IPS DF 6.9 (cell line): ENCODE measurements at places on chromosomes 12 and 14.
A peak's percentile ranks its signal among the peaks of the same experiment; 100 is the strongest.

DNA sequence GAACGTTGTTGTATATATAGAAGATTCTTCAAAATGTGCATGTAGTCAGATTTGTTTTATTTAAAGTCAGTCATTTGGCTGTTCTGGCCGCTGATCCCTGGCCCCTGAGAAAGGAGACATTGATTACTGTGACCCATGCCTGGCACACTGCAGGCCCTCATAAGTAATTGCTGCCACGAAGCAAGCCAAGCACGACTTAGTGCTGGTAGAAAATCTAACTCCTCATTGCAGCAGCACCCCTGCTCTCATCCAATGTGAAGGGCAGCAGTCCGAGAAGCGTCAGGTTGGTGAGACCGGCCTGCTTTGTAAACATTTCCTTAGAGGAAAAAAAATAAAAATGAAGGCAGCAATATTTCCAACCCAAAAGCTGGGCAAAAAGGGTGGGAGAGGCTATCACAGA, 22.8 kb upstream of the TMTC2 start:
- no peak for DNase-seq

- DNase-seq = no peak
These were observed 78.7 kb upstream of the PSMC1 start for GRCh38 chr14:90177539-90178189.

DNA sequence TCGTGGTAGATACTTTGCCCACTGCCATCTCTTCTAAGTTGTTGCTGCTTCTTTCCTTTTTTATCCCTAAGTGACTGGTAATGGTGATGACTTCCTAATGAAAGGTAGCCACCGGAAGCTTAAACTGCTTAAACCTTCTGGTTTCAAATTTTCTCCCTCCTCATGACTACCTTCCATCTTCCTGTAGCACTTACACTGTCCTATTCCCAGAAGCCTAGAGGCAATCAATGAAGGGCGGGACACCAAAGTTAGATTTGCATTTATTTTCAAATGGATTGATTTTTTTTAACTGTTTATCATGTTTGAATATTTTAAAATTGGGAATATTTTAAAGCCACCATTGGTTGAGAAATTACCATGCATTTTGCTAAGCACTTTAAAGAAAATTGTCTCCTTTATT, 64.7 kb downstream of the MSRB3 start:
- DNase-seq = no peak

DNA sequence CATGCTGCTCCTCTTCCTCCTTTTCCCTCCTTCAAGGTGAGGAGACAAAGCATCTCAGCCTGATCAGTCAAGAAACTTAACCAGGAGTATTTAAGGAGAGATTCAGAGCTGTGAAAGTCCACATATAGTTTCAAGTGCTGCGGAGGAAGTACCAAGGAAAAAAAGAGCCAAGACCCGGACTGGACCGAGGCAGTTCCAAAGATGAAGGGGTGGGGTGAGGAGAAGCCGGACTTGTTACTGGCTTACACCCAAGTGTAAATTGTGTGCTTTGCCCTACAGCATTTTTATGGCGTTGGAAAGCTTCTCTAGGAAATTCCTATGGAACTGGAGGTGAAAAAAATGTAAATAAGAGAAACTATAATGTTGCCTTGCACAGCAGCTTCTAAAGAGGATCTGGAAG, 263.1 kb downstream of the GRIN2B start:
- DNase-seq = no peak

DNA sequence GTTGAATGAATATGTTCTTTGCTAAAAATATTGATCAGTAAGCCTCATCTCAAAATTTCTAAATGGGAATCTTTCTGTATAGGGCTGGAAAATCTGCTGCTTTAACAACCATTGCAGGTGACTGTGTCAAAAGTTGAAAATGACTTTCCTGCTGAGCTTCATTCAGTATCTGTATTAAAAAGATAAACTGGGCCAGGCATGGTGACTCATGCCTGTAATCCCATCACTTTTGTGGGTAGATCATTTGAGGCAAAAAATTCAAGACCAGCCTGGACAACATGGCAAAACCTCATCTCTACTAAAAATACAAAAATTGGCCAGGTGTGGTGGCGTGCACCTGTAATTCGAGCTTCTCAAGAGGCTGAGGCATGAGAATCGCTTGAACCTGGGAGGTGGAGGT, 213.7 kb upstream of the SYT10 start:
- no peak for DNase-seq

DNA sequence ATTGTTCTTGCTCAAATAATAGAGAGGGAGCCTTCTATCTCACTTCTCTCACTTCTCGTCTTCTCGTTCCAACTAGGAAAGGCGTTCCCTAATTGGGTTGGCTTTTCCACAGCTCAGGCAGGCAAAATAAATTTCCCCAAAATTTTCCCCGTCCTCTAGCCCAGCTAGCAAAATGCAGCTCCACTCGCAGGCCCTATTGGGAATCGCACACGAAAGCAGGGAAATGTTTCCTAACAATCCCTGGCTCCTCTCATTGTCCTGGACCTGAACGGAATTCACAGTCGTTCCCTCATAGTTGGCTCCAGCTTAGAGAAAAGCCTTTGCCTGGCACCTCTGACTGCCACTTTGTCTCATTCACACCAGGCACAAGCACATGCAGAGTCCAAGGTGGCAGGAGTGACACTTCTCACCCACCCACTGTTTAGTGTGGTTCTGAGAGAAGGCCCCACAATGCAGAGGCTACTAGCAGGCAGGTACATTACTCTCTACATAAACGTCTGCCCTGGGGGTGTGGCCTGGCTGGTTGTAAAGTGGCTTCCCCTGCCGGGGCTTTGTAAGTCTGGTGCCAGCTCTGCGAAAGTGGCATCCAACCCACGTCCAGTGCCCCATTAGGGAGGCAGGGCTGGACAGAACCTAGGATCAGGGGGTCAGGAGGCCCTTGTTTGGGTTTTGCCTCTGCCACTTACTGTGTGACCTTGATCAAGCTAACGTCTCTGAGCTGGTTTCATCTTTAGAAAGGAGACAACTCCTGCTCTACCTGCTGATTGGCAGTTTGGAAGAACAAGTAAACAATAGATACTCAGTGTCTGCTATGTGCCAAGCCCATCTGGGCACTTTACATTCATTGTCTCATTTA, 4.2 kb downstream of the SERPINA10 start:
- no peak for DNase-seq

- peak; percentile 97 for DNase-seq
These were observed 14.4 kb upstream of the MLXIP start for GRCh38 chr12:122064025-122064777.

DNA sequence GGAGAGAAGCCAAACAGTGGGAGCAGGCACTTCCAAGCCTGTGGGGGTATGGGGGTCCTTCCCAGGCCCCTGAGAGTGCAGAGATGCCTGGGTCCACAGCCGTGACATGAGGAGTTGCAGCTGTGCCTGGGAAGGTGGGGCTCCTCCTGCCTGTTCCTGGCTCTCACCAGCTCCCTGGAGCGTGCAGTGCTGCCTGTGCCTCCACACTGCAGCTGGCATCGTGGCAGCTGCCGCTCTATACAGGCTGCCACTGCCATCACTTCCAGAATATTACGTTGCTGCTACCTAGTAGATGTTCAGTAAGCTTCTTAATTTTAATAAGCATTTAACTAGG, 223.7 kb downstream of the KCNC2 start:
- no peak for DNase-seq

- DNase-seq = no peak
These were observed 326.4 kb upstream of the SFSWAP start for GRCh38 chr12:131384544-131384855.

- no peak for DNase-seq
These were observed 111.0 kb downstream of the SLC8A3 start for GRCh38 chr14:70077720-70078119.

GRCh38 chr14:77123381-77124325, 17.9 kb downstream of the ZDHHC22 start:
- DNase-seq = no peak

DNA sequence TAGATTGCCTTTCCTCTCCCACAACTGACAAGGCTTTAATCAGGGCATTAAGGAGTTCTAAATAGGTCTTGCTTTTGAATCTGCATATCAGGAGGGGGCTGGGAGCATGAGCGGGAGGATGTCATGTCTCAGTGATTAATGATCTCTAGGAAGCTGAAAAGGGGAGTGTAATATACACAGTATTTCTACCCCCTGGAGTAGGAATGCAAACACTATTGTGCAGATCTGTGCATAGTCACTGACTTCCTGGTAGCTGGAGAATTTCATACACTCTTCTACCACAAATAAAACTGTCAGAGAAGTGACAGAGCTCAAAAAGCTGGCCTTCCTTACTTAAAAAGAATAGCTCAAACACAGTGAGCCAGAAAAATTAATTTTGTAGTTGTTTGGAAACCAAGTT, 65.8 kb downstream of the RIC8B start:
- DNase-seq = no peak

- DNase-seq = no peak
These were observed 4.4 kb downstream of the ORMDL2 start for GRCh38 chr12:55822228-55822627.

DNA sequence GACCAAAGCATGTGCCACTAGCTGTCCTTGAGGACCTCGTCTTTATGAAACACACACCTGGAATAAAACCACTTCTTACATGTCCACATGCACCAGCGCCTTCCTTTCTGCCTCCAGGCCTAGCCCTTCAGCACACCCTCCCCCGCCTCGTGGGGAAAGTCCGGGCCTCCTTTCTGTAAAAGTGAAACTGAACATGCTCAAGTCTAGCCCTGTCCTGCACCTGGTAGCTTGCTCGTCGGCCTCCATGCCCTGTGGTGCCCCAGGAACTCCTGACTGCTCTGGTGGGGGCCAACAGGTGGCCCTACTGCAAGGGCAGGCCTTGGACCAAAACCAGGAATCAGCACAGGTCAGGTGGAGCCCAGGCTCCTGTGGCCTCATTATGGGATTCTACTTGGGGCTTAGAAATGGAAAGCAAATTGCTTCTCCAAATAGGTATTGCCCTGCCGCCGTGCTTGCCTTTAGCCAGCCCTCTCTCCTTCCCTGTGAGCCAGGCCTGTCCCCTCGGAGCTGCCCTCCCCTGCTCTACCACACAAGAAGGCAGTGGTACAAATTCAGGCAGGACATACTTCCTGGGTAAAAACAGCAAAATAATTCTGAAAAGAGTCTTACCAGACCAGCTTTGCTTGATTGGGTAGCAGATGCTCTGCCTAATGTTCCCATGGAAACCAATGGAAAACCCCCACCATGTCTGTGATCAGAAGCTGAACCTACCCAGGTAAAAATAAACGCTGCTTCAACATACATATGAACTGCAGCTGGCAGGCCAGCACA, 43.5 kb downstream of the ERH start:
- no peak for DNase-seq

- no peak for DNase-seq
These were observed 92.3 kb upstream of the FERMT2 start for GRCh38 chr14:53043027-53043581.

GRCh38 chr12:98149691-98150210, 365.6 kb upstream of the TMPO start:
- no peak for DNase-seq

- DNase-seq = no peak
These were observed 114.0 kb downstream of the PLXNC1 start for GRCh38 chr12:94262228-94263010.

GRCh38 chr12:27577688-27578087, 53.7 kb downstream of the PPFIBP1 start:
- DNase-seq = no peak

DNA sequence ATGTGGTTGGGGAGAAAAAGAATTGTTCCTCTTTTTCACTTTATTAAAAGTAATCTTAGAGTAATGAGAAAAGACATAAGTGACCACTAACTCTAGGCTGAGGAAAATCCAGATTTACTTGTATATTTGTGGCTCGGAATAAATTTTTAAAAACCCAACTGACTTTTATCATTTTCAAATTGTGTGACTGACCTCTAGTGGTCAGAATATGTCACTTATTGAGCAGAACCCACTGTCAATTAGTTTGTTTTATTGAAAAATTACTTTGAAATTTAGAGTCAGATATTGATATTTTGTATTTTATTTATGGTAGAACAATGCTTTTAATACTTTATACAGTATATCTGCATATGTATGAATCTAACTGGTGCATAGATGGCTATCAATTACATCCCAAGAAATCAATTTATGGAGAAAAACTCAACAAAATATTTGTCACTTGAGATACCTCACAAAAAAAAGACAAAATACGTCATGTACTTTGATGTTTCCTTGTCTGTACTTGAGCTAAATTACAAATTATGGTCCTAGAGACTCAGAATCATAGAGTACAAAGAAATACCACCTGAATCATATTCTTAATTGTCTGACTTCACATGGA, 229.4 kb downstream of the CNTN1 start:
- DNase-seq = no peak

GRCh38 chr14:79011920-79012204, 841.7 kb downstream of the NRXN3 start:
- no peak for DNase-seq

GRCh38 chr14:70822530-70823185, 13.3 kb upstream of the MAP3K9 start:
- DNase-seq = peak; percentile 76

DNA sequence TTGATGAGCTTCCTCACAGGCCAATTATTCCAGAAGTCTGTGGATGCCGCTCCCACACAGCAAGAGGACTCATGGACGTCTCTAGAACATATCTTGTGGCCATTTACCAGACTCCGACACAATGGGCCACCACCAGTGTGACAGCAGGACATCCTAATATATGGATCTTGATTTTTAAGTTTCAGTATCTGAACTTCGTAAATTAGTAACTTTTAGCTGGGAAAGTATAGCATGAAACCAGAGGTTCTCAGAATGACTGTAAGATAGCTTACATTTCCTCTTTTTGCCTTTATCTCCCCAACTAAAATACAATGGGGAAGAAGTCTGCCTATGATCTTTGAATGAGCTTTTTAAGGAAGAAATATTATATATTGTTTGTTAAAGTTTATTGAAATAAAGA, 87.0 kb downstream of the DNAI7 start:
- no peak for DNase-seq

- no peak for DNase-seq
These were observed 153.8 kb upstream of the KRR1 start for GRCh38 chr12:75665216-75665615.

- DNase-seq = no peak
These were observed 1.1 kb upstream of the ATXN2 start for GRCh38 chr12:111600205-111600642.

DNA sequence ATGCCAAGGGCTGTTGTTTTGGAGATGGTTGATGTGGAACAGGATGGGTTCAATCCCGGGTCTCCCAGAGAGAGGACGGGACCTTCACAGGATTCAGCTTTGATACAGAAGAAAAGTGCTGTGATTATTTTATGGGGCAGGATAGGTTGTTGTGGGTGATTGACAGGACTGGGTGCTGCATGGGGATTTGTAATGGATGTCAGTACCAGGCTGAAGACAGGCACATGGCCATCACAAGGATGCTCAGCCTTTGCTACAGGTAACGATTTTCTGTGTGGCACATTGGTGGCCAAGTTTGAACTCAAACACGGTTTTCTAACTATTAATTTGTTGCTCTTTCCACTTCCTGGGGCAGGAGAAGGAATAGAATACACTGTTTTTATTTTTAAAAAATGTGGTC, 4.5 kb upstream of the GUCY2C start:
- no peak for DNase-seq

- no peak for DNase-seq
These were observed 6.8 kb downstream of the EMP1 start for GRCh38 chr12:13203034-13203922.

DNA sequence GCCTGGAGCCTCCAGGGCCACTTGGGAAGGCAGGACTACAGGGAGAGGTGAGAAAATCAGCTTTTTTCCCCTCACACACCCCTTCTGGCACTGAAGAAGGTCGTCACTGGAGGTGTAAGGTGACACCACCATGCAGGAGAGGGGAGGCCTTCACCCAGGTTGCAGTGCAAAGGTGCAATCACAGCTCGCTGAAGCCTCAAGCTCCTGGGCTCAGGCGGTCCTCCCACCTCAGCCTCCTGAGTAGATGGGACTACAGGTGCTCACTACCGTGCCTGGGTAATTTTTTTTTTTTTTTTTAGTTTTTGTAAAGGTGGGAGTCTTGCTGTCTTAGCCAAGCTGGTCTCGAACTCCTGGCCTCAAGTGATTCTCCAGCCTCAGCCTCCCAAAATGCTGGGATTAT, 93.6 kb downstream of the TNFAIP2 start:
- no peak for DNase-seq
